ENCODE measurements at places on chromosomes 5 and 9.

DNA sequence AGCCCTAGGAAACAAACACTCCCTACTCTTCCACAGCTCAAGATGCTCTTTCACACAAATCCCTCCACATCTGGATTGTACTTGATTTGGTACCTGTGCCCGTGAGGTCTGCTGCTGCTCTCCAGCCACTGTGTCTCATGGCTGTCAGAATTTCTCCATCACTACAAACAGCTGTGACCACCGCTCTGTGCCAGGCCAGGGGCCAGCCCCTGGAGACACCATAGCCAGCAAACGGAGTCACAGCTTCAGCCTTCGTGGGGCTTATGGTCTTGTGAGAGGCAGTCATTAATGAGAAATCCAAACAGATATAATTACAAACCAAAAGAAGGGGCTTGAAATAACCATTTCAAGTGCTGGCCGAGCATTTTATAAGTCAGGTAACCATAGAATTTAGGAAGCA lies 43.6 kb downstream of the ADAM19 start:
- DNase-seq, result no peak

- DNase-seq, result no peak
Measured at GRCh38 chr5:177358370-177358819, 671 bp downstream of the RGS14 start.

GRCh38 chr9:17389026-17389425 lies 189.8 kb upstream of the SH3GL2 start:
- no peak for DNase-seq

DNA sequence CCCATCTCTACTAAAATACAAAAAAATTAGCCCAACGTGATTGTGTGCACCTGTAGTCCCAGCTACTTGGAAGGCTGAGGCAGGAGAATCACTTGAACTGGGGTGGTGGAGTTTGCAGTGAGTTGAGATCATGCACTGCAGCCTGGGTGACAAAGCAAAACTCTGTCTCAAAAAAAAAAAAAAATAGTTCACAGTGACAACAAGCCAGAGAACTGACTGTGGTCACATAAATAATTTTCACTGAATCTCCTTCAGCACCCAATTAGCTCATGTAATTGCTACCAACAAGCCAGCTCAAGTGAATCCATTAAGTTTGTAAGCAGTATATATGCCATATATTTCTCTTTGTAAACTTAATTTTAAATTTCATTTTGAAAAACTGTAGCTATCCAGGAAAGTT lies 14.5 kb upstream of the AFAP1L1 start:
- no peak for DNase-seq

- no peak for DNase-seq
Measured at GRCh38 chr5:57455511-57456455, 26.8 kb downstream of the ACTBL2 start.

DNA sequence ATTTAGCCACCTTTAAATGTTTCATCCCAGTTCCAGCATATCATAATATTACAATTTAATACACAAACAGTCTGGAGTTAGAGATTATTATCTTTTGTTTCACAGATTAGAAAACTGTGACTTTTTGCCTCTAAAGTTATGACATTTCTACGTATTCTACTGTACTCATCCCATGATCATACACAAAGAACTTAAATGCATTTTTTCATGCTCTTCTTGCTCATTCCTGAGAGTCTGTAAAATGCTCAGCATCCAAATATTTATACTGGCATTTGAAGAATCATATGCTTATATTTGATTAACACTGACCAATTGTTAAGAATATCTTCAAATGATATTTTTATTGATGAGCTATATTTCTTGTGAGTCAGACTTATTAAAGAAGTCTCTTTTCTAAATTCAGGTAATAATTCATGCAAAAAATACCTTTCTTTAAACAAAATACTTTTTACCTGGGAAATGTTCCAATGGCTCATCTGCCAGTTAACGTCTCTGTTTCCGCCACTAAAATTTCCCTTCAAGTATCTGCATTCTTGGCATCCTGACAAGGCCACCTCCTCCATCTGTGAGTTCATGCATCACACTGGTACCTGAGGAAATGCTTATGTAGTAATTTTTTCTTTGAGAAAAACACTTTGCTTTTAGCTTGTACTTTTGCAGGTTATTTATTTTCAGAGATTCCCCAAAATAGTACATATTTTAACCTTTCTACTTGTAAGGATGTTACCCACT lies 139.6 kb upstream of the RASA1 start:
- no peak for DNase-seq

DNA sequence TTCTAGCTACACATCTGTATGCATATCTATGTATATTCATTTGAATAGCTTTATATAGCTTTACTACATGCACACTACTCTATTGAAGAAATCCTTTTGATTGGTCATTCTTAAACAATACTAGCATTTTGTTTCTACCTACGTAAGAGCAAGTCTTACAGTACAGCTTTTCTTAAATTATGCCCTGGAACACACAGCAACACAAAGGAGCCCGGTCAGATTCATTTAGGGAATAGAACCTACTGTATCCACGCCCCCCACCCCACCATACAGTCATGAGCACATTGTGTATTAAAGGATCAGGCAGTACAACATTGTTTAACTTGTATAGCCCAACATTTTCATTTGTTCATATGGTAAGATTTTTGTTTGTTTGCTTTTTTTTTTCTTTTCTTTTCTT lies 162.8 kb downstream of the GIN1 start:
- DNase-seq, result no peak

DNA sequence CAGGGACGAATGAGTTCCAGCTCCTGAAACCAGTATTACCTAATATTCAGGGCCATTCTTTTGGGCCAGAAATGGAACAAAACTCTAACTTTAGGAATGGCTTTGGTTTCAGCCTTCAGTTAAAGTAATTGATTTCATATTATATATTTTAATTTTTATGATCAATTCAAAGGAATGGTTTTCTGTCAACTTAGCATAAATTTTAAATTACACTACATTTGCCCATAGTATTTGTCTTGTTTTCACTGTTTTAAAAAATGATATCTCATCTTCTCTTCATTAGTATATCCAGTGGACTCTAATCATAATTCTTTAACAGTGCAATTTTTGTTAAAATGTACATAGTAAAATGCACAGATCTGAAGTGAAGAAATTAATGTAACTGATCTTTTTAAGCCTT lies 1.9 kb upstream of the PCDHB16 start:
- no peak for DNase-seq

DNA sequence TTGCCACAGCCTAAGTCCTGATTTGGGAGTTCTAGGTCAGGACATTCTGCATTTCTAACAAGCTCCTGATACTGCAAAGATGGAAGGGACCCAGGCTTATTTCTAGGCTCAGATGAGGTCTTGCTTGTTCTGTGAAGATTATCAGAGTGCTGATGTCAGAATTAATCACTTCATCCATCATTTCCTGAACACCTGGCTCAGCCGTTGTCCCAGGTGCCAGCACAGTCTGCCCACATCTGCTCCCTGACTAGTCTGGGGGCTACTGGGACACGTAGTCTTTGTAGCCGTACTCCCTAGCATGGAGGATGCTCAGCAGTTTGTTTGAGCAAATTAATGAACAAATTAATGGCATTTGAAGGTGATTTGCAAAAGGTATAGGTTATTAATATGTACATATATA lies 17.9 kb upstream of the SPINK4 start:
- no peak for DNase-seq
